ENCODE measurements at places on chromosomes 4 and X. TPM values are rescaled to one million over a fixed set of nuclear protein-coding genes. Genes with fewer than 3 reads are reported as not detected.

WDFY3 gene
- total RNA-seq: 67.5 TPM

AMBN gene
- total RNA-seq: not detected

EGF gene
- total RNA-seq: 0.13 TPM

NAT8L gene
- total RNA-seq: under 0.01 TPM

TAF7L gene
- total RNA-seq: 0.13 TPM

DNA sequence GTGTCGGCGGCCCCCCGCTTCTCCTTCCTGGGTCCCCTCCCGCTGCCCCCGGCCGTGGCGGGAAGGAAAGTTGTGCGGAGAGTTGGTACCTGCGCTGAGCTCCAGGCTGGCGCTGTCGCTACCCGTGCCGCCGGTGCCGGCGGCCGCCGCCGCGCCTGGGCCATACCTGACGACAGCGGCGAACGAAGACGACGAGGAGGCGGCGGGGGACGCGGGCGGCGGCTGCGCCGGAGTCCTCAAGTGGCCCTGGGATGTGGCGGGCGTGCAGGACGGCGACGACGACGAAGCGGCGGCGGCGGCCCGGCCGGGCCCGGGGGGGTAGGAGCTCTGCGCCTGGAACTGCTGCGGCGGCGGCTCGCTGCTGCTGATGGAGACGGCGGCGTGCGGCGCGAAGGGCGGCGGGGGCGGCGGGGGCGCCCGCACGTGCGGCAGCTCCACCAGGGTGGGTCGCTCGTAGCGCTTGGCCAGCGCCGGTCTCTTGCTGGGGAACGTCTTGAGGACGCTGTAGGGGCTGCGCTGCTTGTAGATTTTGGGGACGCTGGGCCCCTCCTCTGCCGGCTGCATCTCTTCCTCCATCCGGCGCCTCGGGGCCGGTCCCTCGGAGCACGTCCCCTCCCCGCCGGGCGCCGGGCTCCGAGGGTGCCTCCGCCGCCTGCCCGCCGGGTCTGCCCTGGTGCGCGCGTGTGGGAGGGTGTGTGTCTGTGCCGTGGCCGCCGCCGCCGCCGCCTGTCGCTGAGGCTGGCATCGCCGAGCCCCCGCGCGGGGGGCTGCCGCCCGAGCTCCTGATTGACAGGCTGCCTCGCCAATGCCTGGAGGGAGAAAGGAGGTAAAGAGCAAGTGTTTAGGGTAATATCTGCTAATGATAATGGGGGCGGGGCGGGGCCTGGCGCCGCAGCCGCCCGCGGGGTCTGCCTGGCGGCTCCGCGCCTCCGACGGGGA, 618 bp downstream of the BEND4 start:
- no peak for DNase-seq

DNA sequence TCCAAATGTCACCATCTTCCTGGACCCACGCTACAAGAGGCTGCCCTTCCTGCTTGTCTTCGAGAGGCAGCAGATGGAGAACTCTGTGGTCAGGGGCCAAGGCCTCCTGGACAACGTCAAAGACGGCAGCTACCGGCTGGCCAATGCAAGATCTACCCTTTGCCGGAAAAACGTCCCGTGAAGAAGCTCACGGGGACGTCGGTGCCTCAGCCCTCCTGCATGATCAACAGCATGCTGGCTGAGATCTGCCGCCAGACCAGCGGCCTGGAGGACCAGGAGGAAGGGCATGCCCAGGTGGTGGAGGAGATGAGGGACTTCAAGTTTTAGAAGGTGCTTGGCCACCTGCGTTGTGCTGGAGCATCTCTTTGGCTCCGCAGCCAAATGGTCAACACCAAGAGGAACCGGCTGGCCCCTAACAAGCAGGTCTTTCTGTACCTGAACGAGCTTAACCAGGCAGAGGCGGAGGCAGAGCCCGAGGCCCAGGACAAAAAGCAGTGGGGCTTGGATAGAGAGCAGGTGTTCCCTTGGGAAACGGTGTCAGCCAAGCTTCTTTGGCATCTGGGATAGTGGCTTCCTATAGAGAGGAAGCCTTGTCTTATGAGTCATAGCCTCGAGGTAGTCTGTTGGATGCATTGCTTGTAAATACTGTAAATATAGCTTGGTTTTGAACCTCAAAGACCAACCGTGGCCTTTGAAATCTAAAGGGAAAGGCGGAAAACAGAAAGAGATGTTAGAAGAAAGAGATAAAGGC, 94.8 kb upstream of the ELOVL6 start:
- DNase-seq: no peak

GRCh38 chr4:95044324-95044837, 286.6 kb downstream of the BMPR1B start:
- DNase-seq: no peak

- no peak for DNase-seq
Observed at GRCh38 chr4:166169111-166169510, 296.1 kb downstream of the TLL1 start.

- no peak for DNase-seq
Observed at GRCh38 chrX:113726898-113727297, 857.0 kb upstream of the HTR2C start.

GRCh38 chr4:119032921-119033685, 102.5 kb upstream of the MYOZ2 start:
- no peak for DNase-seq

- no peak for DNase-seq
Observed at GRCh38 chrX:29397506-29397905, 810.3 kb downstream of the IL1RAPL1 start.

GRCh38 chr4:27716693-27717430, 856.2 kb downstream of the STIM2 start:
- DNase-seq: no peak

DNA sequence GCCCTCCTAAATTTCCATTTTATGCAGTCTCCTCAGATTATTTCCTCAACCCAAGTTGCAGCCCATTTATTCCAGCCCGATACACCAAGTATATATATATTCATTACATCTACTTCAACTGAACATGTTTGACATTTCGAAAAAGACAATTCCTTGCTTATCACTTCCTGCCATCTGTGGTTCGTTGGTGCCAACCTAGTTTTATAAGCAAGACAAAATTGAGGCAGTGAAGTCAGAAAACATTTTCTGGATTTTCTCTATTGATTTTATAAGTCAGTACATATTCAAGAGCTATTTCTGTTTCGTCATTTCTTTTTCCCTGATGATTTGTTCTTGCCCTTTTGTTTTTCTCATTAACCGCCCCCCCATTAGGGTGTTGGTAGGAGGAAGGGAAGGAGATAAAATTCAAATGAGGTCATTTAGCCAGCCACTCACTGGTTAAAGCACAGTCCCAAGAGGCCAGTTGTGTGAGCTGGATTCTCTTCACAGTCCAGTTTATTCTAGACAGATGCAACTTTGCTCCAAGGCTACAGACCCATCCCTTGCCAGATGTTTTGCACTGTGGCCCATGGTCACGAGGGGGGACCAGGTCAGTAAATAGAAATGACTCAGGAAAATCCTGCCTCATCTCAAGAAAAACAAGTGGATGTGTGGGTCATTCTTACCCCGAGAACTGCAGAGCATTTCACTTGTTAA, 20.3 kb upstream of the VEGFD start:
- peak; percentile 53 for DNase-seq

GRCh38 chr4:169335331-169335730, 64.6 kb upstream of the SH3RF1 start:
- DNase-seq: no peak

DNA sequence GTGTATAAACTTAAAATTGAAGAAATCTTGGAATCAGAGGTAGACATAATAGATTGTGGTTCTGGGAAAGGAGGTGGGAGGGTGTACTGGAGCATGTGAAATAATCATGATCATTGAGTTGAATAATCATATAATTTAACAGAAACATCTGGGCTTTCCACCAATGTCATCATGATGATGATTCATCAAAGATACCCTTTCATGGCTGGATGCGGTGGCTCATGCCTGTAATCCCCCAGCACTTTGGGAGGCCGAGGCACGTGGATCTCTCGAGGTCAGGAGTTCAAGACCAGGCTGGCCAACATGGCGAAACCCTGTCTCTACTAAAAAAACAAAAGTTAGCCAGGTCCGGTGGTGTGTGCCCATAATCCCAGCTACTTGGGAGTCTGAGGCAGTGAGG, 6.7 kb upstream of the RUFY3 start:
- DNase-seq: no peak

DNA sequence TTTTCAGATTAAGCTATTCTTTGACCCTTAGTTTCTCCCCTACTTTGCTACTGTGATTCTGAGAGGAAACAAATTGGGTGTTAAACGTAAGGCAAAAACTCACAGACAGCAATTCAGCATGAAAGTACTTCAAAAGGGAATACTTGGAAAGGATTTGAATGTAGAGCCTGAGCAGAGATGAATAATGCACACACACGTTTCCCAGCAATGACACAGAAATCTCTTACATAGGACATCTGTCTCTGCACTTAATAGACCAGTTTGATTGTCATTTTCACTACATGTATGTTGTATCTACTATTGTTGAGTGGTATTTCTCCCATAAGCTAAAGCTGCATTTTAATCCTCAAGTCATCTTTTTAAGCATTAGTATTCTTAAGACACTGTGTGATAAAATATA, 166.1 kb upstream of the TEX13C start:
- DNase-seq: no peak

- no peak for DNase-seq
Observed at GRCh38 chr4:76784237-76784636, 113.7 kb downstream of the SOWAHB start.

Data from dermis microvascular lymphatic vessel endothelial cell (primary cell).